ENCODE measurements at places on chromosomes 5 and 9.

- no peak for DNase-seq
Measured at GRCh38 chr9:114897196-114897595, 33.2 kb downstream of the TNFSF8 start.

GRCh38 chr5:39505791-39506190, 81.0 kb upstream of the DAB2 start:
- no peak for DNase-seq

- no peak for DNase-seq
Measured at GRCh38 chr5:82816926-82817325, 260.3 kb downstream of the TMEM167A start.

- DNase-seq, result no peak
Measured at GRCh38 chr5:169084775-169085174, 216.2 kb downstream of the SLIT3 start.

GRCh38 chr9:117678871-117679270, 25.3 kb upstream of the TLR4 start:
- no peak for DNase-seq

DNA sequence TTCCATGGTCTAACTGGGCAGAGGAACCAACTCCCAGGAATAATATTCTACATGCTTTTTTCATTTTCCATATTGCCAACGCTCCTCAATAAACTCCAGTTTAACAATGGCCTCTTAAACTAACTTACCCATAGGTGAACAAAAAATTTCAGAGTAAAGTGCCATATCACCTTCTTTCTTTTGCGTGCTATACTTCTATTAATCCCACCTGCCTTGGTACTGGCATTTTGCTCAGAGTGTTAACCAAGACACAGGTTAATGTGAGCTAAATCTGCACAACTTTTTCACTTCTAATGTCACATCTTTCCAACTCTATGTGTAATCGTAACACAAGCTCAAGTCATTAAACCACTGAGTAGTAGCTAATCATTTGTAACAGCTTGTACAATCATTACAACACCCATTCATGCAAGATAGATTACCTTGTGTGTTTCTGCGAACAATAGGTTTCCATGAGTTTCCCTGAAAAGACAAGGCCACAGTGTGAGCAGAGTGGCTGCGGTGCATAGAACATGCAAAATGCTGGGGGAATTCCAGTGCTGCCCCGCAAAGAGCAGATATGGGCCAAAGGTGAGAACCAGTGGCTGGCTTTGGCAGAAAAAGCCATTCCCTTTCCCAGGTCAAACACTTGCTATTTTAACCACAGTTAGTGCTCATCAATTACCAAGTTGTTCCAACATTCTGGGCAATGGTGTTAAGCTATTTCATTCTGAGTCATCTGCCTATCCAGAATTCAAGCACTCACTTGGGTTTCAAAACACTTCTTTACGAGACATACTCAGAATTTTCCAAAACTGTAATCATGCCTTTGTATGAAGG, 42.8 kb downstream of the TIMD4 start:
- peak; percentile 75 for DNase-seq

DNA sequence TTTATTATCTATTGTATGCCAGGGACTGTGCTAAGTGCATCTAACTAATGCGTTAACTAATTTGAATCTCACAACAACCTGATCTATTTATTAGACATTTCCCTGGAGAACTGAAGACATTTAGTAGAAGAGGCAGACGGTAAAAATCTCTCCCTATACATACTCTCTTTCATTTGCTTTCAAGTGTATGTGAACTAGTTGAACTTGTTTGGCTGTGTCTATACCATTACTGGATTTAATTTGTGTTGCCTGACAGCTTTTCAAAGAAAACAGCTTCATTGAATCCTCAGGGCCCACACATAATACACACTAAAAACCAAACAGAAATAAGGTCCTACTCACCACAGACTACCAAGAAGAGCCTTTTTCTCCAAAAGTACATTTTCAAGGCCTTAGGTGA, 133.6 kb upstream of the NR3C1 start:
- no peak for DNase-seq

DNA sequence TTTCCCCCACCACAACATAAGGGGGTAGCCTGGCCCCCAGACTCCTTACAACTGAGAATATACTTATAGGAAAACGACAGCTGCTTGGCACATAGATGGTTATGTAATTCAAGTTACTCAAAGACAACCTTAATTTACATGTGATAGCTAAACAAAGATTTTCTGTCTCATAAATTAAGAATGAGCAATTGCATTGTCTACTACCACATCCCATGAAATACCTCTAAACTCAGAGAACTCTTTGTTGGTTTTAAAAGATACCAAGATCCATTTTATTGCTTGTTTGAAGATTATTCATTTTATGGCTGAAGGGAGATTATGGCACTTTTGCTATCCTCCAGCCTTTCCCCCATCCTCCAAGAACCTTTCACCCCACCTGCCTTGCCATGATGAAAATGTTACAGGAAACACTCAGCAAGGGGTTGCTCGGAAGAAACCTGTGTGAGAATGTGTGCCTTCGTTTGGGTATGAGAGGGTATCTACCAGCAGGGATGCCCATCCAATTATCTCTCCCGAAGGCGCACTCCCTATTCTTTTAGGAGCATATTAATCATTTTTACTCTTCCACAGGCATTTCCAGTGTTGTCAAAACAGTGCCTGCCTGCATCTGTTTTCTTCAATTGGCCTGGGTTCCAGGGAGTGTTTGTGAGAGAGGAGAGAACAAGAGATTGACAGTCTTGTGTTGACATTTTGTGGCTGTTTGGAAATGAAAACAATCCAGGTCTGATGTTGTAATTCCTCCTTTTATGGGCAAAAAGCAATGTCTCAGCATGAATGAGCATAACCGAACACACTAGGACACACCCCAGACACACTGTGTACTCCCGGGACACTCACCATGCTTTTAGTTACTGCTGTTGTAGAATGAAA, 208.0 kb upstream of the ANKRD55 start:
- no peak for DNase-seq

- DNase-seq, result no peak
Measured at GRCh38 chr5:159877894-159878448, 38.3 kb upstream of the ADRA1B start.

DNA sequence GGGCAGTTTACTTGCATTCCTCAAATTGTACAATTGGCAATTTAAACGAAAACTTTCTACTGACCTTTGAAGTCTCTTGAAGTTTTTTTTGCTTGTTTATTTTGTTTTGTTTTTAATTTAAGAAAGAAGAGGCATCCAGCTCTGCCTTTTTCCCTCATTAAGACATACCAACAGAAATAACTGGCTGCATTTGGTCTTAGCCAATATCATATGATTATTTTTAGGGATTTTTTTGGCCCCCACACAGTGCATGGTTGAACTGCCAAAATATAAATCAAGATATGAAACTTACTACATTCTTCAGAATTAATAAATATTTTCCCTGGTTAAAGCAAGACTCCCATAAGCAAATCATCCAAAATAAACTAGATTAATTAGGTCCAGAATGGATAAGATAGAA, 79.4 kb downstream of the ALDH1A1 start:
- no peak for DNase-seq

DNA sequence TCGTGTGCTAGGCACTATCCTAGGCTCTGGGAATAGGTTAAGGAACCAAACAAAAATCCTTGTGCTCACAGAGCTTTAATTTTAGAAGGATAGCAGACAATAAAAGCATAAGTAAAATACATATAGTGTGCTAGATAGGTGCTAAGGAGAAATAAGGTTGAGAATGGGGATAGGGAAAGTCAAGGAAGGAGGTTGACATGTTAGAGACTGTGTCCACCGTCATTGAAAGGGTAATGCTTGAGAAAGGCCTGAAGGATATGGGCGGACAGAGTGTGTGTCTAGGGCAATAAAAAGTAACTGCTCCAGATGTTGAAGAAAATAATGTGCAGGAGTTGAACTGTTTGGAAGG, 482 bp upstream of the TDRD7 start:
- no peak for DNase-seq

GRCh38 chr5:37005252-37005651, 128.7 kb downstream of the NIPBL start:
- no peak for DNase-seq

Measured in stimulated activated CD8-positive, alpha-beta memory T cell treated with anti-CD3 and anti-CD28 coated beads, Interleukin-15, amount 100 ng/mL, for 48 hours (primary cell).